ENCODE measurements at places on chromosomes 2 and 18.

DNA sequence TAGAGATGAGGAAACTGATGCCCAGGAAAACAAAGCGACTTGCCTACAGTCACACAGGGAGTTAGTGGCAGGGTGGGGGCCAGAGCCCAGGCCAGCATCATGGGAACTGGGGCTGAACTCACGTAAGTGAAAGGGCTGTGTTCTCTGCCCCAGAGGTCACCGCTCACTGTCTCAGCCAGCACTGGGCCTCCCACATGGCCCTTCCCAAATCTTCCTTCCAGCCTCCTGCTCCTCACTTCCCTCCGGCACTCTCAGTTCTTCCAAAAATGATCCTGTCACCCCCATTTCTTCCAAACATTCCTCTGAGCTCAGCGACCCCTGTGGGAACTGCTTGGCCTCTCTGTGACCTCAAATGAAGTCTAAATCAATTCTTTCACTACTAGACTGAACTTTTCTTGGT, 90.5 kb upstream of the TMEM247 start:
- DNase-seq = no peak

DNA sequence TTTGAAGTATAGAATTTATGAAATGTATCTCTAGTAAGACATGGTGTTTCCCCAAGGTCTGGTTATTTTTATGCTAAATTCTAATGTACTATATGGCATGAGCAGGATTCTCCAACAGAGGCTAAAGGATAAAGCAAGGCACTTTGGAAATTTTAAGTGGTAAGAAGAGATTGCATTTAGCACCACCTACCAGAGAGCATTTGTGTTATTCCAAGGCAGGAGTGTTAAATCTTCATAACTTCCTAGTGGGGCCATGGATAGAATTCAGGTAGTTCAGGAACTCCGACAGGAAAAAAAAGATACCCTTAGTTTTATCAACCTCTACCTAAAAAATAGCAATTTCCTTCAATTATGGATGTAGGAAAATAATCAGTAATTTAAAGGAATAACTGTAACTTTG, 497.4 kb upstream of the CRIM1 start:
- DNase-seq = no peak

DNA sequence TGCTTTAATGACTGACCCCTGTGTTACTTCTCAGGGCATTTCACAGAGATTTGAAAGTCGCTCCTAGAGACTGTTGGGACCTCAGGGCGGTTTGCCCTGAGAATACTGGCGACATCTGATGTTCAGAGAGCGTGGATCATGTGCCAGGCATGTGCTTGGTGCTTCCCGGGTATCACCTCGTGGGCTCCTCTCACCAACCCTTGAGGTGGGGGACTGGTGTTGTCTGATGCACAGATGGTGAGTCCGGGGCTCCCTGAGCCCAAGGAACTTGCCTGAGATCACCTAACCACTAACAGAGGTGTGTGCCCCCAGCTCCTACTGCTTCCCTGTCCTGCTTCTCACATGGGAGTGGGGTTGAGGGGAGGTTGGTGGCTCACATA, 16.2 kb downstream of the ATOH8 start:
- no peak for DNase-seq

DNA sequence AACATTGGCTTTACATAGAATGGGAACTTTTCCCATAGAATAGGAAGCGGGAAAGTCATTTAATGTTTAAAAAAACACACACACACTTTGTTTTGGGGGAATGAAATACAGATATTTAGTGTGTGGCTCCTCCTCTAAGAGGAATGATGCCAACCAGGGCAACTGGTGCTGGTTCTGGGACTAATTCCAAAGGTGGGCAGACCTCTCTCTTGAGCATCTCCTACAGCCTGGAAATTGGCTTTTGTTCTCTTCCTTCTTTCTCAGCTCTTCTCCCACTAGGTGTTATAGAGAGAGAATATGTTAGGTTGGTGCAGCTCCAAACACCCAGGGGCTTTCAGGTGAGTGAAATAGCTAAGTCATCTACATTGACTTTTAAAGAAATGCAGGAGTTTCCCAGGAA, 190.1 kb downstream of the RAD51AP2 start:
- DNase-seq = no peak

- no peak for DNase-seq
These were observed 71.9 kb downstream of the SLC66A2 start for GRCh38 chr18:79879566-79879965.

- no peak for DNase-seq
These were observed 173.1 kb downstream of the SEPTIN10 start for GRCh38 chr2:109440499-109441156.

- no peak for DNase-seq
These were observed 112.8 kb upstream of the RASGRP3 start for GRCh38 chr2:33363325-33364298.

GRCh38 chr2:110732422-110733413, at the start of gene ACOXL:
TSS of gene ACOXL (plus strand) at chr2:110732573. CDS start at chr2:110768390, 35,817 bp downstream.
- no peak for DNase-seq

GRCh38 chr2:233094614-233095013, 34.5 kb downstream of the INPP5D start:
- DNase-seq = no peak

DNA sequence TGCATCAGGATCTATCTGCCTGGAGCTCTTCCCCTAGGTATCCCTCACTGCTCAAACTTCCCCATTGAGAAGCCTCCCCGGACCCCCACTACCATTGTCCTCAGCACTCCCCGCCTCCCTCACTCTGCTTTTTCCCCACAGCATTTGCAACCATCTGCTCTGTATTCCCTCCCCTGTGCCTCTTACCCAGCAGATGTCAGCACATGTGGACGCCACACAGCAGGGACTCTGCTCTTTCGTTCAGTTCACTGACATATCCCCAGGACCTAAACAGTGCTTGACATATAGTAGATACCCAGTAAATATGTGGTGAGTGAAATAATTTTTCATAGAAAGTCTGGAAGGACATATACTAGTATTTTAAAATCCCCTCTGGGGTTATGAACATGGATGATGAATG, 101.1 kb downstream of the TMEM247 start:
- DNase-seq = no peak

- DNase-seq = no peak
These were observed 1.8 kb upstream of the FRZB start for GRCh38 chr2:182868054-182868796.

- DNase-seq = no peak
These were observed 727.6 kb upstream of the ID2 start for GRCh38 chr2:7954234-7954633.

- no peak for DNase-seq
These were observed 83.0 kb downstream of the MGAT5 start for GRCh38 chr2:134336921-134337320.

- no peak for DNase-seq
These were observed 8.1 kb upstream of the HAAO start for GRCh38 chr2:42800461-42800962.

- DNase-seq = no peak
These were observed 619 bp downstream of the GCKR start for GRCh38 chr2:27497288-27497627.

DNA sequence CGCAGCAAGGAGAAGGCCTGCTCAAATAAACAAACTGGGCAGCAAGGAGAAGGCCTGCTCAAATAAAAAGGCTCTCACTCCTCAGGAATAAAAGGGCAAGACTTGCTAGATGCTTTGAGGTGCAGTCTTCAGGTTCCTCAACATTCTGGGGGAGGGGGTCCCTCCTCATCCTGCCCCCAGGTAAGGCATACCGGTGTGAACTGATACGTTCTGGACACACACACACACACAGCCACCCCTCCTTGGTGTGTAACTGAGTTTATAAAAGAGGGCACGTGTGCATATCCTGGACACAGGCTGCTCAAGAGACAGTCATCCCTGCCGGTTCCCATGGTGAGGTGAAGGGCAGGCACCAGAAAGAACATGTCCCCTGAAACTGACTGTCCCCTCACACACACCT, 4.5 kb downstream of the TEX261 start:
- DNase-seq = no peak

GRCh38 chr2:68855550-68855949, 15.6 kb downstream of the BMP10 start:
- no peak for DNase-seq

DNA sequence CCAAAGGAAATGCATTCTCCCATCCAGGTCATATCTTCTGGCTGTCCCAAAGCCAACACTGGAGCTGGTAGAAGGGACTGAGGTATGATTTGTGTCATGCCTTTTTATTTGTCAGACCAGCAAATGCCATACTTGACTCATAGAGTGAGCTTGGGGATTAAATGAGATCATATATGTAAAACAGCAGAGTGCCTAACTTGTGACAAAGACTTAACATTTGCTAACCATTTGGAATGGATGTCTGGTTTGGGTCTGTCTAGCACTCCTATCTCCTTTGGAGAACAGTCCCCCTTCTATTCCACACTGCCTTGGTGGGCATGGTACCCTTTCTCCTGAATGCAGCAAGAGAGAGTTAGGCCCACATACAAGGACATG, 128.5 kb upstream of the LGALSL start:
- DNase-seq = peak; percentile 9

DNA sequence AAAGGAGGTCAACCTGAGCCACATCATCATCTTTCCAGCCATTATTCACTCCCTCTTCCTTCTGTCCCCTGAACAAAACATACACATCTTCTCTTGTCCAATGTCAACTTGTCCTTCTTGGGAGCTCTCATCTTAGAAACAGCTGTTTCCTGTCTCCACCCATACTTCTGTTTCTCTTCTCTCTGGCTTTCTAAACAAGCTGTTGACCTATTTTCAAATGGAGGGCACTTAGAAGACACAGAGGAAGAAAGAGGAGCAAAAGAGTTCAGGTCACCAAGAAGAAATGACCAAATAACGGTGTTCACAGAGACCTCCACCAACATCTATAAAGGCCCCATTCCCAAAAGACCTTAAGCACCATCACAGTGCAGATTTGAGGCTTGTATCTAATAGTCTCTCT, 355.9 kb upstream of the HNRNPA3 start:
- DNase-seq = peak; percentile 4

GRCh38 chr2:164186591-164186990, 434.7 kb downstream of the GRB14 start:
- no peak for DNase-seq

Data from CD4-positive, alpha-beta T cell treated with Interleukin-17A for 1 hour (primary cell).